ENCODE measurements at places on chromosomes 6 and 20. TPM values are rescaled to one million over a fixed set of nuclear protein-coding genes. Genes with fewer than 3 reads are reported as not detected.
A peak's percentile ranks its signal among the peaks of the same experiment; 100 is the strongest.

GRCh38 chr20:24034820-24035219 lies 46.2 kb upstream of the GGTLC1 start:
- DNase-seq, result no peak

ENTPD6 gene
- 130 TPM for total RNA-seq

DNA sequence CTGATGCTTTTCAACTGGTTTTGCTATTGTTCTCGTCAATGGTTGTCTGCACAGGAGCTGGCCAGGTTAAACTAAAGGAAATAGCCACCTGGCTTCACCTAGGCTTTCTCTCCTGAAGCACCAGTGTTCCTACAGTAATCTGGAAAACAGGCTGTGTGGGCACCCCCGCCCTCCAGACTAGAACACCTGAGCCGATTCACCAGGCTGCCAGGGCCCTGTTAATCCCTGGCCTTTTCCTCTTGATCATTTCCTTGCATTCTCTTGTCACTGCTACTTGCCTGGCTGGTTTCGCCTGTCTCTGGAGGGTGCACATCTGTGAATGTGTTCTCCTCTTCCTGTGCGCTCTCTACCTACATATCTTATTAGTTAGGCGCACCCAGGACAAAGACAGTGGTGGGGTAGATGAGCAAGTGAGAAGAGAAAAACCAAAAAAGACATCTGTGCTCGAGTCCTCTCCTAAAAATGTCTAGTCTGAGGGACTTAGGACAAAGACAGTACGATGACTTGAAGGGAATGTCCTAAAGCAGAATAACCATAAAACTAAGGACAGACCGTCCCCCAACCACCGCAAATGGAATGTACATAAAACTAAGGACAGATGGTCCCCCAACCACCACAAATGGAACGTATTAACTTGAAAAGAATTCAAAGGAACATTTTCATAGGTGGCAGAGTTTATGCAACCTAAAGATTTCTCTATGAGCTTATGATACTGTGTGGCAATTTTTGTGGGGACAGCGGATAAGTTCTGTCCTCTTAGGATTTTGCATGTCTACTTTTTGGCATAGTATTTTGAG lies 45.9 kb upstream of the EMILIN3 start:
- no peak for DNase-seq

OR2J1 gene
- total RNA-seq, result not detected

LPA gene
- not detected for total RNA-seq

- no peak for DNase-seq
Measured at GRCh38 chr6:144566868-144567615, 281.9 kb downstream of the UTRN start.

BMP7 gene
- 32.2 TPM for total RNA-seq

DNA sequence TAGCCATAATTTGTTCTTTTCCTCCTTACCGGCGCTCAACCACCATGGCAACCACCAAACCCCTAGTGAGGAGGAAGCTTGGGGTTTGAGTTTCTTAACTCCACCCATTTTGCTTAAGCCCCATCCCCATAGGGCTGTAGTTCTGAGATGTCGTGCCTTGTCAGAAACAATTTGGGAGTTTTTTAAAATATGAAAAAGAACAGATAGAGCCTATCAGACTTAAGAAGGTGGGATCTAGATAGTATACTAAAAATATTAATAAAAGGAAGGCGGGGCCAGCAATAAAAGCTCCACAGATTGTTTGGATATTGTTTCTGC lies 5.6 kb downstream of the BRD2 start:
- DNase-seq, result no peak

DNA sequence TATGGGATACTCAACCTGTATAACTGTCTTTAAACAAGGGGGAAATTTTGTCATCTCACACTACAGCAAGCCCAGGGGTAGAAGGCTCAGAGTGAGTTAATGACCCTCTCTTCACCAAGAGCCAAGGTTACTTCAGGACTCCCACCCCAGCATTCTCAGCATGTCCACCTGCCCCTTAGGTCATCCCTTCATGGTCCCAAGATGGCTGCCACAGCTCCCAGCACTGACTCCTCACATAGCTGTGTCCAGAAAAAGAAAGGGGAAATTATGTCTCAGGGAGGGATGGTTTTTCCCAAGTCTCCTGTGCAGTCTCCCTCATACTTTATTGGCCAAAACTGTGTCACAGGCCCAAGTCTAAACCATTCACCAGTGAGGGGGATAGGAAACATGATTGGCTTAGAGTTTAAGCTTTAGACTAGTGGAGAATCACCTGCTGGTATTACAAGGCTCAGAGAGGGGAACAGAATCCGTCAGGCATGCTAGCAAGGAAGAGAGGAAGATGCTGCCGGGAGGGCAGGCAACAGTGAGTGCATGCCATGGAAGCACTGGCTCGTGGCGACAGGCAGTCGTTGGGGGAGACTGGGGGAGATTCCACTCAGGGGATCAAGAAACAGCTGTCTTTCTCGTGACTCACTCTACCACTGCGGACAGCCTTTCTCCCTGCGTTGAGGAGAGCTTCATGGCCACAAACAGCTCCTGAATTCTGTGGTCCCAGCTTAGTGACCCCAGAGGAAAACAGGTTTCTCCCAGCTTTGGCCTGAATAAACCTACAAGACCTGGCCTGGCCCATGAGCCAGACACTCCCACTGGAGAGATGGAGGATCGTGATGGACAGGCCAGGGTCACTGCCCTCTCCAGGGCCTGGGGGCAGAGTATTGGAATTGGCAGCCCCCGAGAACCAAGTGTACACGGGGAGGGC lies 37.2 kb downstream of the HM13 start:
- no peak for DNase-seq

- no peak for DNase-seq
Measured at GRCh38 chr6:42555477-42556457, 8.1 kb upstream of the UBR2 start.

DNA sequence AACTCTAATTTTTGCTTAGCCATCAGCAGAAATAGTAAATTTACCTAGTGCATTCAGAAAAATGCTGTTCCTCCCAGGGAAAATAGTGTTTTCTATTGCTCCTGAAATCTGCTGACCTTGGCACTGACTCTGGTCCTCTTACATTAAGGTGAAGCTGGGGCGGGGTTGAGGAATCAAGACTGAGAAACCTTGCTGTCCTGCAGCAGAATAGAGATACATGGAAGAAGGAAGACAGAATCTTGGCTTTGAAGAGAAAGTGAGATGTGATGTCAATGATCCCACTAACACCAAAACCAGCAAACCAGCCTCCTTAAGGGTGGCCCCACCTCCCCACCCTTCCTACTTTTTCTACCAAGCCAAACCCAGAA lies 840 bp upstream of the LY86 start:
- DNase-seq, result no peak

GRCh38 chr20:3797592-3798372 lies 1.7 kb downstream of the CDC25B start:
- peak; percentile 20 for DNase-seq

DNA sequence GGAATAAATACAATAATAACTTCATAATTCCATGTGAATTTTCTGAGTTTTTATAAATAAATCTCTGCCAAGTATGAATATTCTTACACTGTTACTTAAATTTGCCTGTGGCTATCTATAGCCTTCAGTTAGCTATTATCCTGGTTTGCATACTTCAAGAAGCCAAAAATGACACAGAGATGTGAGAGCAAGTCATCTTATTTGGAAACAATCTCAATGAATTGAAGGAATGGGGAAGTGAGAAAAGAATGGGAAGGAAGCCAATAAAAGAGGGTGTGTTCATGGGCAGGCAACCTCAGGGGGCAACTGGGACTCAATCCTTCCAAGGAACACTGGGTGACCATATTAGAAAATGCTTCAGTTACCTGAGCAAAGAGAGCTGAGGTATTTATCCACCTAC lies 9.9 kb downstream of the HAO1 start:
- no peak for DNase-seq

DNA sequence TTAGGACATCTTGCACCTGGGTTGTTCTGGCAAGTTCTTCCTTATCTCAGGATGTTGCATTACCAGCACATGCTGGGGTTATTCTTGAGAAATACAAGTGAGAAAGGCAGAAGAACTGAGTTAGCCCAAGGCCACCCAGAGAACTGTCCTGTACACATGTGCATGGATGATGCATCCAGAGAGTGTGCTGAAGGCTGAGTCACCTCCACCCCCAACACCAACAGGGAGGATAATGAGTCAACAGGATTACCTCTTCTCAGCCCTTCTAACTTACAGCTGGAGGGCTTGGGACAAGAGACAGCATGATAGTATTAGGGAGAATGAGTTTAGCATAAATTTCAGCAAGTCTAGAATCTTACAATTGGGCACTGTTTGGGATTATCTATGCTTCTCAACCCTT lies 8.5 kb downstream of the SCGN start:
- no peak for DNase-seq

GRCh38 chr6:24019393-24019792 lies 106.6 kb upstream of the NRSN1 start:
- no peak for DNase-seq

GRCh38 chr6:166728884-166729530 lies 102.0 kb upstream of the RPS6KA2 start:
- no peak for DNase-seq

- peak; percentile 85 for DNase-seq
Measured at GRCh38 chr6:26016245-26016962, 53.8 kb downstream of the TRIM38 start.

DNA sequence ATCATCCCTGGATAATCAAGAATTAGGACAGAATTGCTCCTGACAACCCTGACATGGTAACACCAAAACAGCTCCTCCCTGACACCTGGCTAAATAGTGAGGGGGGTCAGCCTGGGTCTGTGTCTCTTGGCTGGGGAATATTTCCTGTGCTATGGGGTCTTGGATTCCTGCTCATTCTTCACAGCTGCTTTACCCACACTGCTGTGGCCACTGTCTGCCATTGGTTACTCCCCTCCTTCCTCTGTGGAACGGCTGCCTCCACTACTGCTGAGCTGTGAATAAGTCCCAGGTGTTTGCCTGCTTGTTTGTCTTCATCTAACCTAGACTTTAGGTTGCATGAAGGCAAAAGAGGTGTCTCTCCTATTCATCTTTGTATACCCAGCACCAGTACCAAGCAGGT lies 33.9 kb upstream of the TXLNB start:
- no peak for DNase-seq

Measured in left ventricle myocardium superior (tissue), 1 donor.